ENCODE measurements at places on chromosomes 5 and 9. TPM values are rescaled to one million over a fixed set of nuclear protein-coding genes. Genes with fewer than 3 reads are reported as not detected.

OBP2B gene
- total RNA-seq = not detected

PLAA gene
- 80.1 TPM for total RNA-seq

LRRC26 gene
- not detected for total RNA-seq

LECT2 gene
- not detected for total RNA-seq

DNA sequence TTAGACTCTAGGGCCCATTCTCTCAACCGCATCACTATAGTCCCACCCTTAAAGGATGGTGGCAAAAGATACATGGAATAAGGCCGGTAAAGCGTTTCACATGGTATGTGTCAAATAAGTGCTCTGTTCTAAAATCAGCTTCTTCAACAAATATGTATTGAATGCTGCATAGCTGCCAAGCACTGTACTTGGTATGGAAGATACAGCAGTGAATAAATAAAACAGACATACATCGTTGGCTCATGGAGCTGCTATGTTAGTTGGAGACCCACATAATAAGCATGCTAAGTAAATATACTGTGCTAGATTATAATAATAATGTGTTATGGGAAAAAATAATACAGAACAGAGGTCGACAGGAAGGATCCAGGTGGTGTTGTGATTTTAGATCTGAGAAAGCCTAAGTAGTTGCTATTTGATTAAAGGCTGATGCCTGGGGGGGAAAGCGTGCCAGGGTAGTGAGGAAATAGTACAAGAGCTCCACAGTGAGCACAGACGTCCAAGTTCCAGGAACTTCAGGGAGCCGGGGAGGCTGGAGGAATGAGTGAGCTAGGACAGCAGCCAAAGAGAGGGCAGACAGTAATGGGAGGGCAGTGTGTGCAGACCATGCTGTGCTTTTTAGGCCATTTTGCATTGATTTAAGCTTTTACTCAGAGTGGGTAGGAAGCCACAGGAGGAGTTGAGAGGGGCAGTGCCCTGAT, 93.7 kb downstream of the JAKMIP2 start:
- no peak overlapping the region for H3K4me3 ChIP-seq
- DNase-seq = no peak
- peaks cover 4% of the 10 kb centered on the region for H3K4me1 ChIP-seq
- no peaks in the 10 kb centered on the region for H3K36me3 ChIP-seq
- H3K27me3 ChIP-seq = no peaks in the 10 kb centered on the region

GRCh38 chr9:8206720-8207119, 407.1 kb upstream of the DMAC1 start:
- H3K27ac ChIP-seq = no peak overlapping the region
- no peaks in the 10 kb centered on the region for H3K4me1 ChIP-seq
- no peaks in the 10 kb centered on the region for H3K27me3 ChIP-seq

DNA sequence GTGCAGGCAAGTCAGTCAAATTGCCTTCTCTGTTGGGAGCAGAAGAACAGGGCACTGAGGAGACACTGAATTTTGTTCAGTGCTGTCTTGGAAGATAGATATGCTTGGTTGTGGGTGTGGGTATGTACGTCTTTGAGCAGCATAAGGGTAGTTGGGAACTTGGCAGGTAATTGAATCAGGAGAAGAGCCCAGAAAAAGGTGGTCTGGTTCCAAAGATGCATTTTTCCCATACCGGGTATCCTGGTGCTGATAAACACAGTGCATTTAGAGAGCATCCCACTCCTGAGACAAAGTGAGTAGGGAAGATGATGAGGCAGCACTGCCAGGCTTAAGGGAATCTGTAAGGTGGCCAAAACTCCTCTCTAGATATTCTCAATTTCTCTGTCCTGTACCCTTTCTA, 40.6 kb downstream of the TEK start:
- H3K36me3 ChIP-seq = no peaks in the 10 kb centered on the region
- H3K27ac ChIP-seq = no peak overlapping the region
- H3K27me3 ChIP-seq = no peaks in the 10 kb centered on the region
- no peak overlapping the region for H3K4me3 ChIP-seq

GRCh38 chr5:59186623-59187022, 603.7 kb downstream of the RAB3C start:
- H3K27ac ChIP-seq = no peak overlapping the region
- peaks cover 19% of the 10 kb centered on the region for H3K4me1 ChIP-seq
- H3K4me3 ChIP-seq = no peak overlapping the region
- no peak for DNase-seq

GRCh38 chr5:56561-57290, 35.2 kb upstream of the PLEKHG4B start:
- H3K4me3 ChIP-seq = no peak overlapping the region
- DNase-seq = peak; percentile 89
- no peak overlapping the region for H3K27ac ChIP-seq
- peaks cover 16% of the 10 kb centered on the region for H3K27me3 ChIP-seq

- peaks cover 15% of the 10 kb centered on the region for H3K36me3 ChIP-seq
- no peak overlapping the region for H3K4me3 ChIP-seq
- H3K4me1 ChIP-seq = peaks cover 30% of the 10 kb centered on the region
- H3K27me3 ChIP-seq = no peaks in the 10 kb centered on the region
Measured at GRCh38 chr9:135891027-135891631, 16.2 kb downstream of the CAMSAP1 start.

- H3K4me3 ChIP-seq = no peak overlapping the region
- no peak for DNase-seq
- H3K27ac ChIP-seq = no peak overlapping the region
- H3K4me1 ChIP-seq = no peaks in the 10 kb centered on the region
- no peaks in the 10 kb centered on the region for H3K36me3 ChIP-seq
Measured at GRCh38 chr9:90069085-90069484, 464.3 kb downstream of the GADD45G start.

DNA sequence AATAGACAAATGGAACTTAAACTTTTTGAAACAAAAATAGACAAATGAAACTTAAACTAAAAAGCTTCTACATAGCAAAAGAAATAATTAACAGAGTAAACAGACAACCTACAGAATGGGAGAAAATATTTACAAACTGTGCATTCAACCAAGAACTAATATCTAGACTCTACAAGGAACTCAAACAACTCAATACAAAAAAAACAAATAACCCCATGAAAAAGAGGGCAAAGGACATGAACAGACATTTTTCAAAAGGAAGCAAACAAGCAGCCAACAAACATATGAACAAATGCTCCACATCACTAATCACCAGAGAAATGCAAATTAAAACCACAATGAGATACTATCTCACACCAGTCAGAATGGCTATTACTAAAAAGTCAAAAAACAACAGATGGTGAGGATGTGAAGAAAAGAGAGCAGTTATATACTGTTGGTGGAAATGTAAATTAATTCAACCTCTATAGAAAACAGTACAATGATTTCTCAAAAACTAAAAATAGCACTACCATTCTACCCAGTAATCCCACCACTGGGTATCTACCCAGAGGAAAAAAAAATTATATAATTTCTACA, 170.8 kb upstream of the RGMB start:
- no peak overlapping the region for H3K27ac ChIP-seq
- no peaks in the 10 kb centered on the region for H3K36me3 ChIP-seq
- no peak overlapping the region for H3K4me3 ChIP-seq
- DNase-seq = no peak

Data from neural progenitor cell (in vitro differentiated cells).